ENCODE measurements at places on chromosomes 4 and X.
A peak's percentile ranks its signal among the peaks of the same experiment; 100 is the strongest.

GRCh38 chrX:74446876-74447275 lies 25.6 kb downstream of the SLC16A2 start:
- DNase-seq = no peak

DNA sequence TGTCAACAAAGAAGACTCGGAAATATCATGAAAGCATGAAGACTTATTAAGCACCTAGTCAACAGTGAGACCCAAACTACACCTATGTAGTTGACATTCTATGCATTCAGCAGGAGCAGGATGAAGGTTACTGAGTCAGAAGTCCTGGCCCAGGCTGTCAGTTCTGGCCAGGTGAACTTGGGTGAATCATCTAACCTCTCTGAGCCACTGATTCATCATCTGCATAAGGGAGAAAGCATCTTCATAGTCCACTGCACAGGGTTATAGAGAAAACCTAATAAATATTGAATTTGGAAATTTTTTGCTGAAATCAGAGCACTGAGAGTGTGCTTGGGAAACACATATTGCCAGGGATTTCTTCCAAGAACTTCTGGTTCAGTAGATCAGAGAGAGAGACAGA lies 296.0 kb upstream of the SFRP2 start:
- DNase-seq = peak; percentile 41

DNA sequence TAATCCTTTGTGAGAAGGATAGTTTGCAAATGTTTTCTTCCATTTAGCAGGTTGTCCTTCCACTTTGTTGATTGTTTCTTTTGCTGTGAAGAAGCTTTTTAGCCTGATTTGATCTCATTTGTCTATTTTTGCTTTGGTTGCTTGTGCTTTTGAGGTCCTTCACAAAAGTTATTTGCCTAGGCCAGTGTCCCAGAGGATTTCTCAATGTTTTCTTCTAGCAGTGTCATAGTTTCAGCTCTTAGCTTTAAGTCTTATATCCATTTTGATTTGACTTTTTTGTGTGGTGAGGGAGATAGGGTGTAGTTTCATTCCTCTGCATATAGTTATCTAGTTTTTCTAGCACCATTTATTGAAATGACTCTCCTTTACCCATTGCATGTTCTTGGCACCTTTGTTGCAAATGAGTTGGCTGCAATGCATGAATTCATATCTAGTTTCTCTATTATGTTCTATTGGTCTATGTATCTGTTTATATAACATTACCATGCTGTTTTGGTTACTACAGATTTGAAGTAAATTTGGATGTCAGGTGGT lies 41.8 kb upstream of the ANTXR2 start:
- no peak for DNase-seq

DNA sequence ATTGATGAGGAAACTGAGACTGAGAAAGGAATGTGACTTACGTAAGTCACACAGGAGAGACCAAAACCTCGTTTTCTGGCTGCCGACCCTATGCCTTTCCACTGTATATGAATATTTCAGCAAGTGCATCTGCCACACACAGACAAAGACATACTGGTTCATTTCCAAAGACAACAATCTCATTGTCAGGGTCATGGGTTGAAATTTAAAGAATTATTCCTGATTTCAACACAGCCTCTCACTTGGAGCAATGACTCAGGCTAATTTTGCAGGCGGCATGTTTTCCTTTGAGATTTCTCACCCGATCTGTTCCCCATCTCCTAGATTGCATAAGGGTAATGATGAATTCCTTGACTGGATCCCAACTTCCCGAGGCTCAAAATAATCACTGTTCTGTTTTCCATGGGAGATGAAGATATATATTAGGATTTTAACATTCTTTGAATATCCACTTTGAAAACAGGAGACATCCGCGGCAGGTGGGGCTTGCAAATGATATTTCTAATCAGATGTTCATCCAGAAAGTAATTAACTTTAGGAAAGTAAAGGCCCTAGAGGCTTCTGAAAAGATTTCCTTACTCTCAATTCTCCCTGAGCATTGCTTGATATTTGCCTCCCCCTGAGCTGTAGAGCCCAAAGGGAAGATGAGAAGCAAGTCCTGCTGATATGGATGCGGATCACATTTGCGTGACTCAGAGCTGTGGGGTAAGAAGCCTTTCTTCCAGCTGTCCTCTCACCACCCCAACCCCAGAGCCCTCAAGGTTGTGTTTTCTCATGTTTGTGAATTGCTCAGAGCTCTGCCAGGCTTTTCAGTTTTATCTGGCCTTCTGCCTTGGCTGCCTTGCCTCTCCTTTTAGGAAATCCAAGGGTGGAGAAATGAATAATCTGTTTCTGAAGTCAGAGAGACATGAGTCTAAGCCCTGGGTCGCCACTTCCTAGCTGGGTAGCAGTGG lies 361.1 kb upstream of the BOD1L1 start:
- peak; percentile 86 for DNase-seq

DNA sequence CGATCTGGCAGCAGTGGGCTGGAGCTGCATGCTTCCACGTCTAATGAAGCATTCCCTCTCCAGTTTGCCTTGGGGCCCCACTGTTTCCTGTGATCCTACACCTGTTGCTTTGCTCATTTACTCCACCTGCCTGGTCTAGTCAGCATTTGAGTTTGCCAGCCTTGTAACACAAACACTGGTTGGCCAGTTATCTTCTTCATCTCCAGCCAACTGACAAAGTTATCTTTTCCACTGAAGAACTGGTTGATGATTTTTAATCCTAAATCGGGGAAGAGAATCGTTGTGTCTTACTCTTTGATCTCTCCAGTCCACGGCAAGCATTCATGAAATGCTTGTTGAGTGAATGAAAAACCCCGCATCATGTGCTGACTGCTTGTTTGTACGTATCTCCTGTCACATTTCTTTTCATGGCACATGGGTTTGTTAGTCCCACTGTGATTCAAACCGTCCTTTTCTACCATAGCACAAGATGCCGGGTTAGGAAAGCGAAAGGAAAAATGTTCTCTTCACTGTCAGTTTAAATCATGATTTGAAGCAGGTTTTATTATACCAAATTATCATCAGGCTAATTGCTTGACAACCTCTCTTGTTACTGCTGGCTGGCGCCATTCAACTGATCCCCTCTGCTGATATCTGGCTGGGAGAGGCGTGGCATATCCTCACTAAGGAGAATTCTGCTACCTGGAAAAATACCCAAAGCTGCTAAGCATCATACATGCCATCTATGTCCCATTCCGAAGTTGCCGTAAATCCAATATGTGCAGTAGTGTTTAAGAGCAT lies 144.8 kb downstream of the SHROOM3 start:
- DNase-seq = no peak

Measured in RCC 7860 (cell line).